Skeletal muscle cell (primary cell): ENCODE measurements at places on chromosomes 3 and 15.

GRCh38 chr3:149384911-149385321 lies 7.5 kb upstream of the TM4SF1 start:
- peak; percentile 56 for DNase-seq

DNA sequence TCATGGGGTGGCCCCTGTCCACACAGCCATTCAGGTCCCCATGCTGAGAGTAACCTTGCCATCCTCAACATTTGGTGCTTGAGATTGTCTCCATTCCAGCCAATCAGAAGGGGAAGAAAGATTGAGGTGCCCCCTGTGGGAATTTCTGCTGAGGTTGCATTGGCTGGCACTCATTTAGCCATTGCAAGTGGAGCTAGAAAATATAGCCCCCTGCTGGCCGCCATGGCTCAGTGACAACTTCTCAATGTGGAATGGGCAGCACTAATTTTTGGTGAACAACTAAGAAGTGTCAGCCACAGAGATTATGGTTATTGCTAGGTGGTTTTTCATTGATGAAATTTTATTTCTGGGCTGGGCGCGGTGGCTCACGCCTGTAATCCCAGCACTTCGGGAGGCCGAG lies 22.0 kb downstream of the COL6A6 start:
- DNase-seq: no peak

DNA sequence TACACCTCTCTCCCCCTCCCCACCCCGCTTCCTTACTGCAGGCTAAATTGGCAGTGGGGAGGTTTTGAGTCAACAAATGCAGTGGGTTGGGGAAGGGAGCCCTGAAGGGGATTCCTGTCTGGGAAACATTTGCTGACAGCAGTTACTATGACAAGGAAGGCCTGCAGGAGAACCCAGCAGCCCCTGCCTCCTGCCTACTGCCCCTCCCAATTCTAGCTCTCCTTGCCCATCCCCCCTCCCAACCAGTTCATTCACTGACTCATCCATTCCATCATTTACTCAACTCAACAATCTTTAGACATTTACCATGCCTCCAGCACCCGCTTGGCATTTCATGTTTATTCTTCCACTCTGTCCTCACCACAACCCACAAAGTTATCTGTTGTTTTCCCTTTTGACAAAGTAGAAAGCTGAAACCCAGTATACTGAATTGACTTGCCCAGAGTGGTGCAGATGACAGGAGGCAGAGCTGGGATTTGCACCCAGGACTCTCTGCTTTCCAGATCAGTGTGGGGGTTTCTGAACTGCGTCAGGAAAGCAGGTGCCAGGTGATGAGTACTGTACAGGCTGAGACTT lies 75.0 kb downstream of the MAGEF1 start:
- peak; percentile 56 for DNase-seq

- DNase-seq: no peak
These were observed 230.3 kb upstream of the TBL1XR1 start for GRCh38 chr3:177427540-177427939.

DNA sequence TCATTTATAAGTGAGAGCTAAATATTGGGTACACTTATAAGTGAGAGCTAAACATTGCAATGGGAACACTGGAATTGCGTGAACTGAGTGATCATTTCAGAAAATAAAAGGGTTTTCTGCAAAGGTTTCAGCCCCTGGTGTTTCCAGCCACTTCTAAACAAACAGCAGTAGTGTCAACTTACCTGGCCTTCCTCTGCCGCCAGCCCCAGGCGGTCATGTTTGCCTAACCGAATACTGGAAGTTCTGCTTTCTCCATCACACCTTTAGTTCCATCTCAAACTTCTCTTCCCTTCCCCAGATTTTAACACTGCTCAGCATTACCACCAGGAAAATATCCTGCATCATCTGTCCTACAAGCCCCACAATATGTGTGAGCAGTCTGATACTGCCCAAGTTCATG lies 58.6 kb downstream of the MRPL3 start:
- DNase-seq: no peak

- DNase-seq: no peak
These were observed 48.9 kb downstream of the IQGAP1 start for GRCh38 chr15:90436952-90437351.

DNA sequence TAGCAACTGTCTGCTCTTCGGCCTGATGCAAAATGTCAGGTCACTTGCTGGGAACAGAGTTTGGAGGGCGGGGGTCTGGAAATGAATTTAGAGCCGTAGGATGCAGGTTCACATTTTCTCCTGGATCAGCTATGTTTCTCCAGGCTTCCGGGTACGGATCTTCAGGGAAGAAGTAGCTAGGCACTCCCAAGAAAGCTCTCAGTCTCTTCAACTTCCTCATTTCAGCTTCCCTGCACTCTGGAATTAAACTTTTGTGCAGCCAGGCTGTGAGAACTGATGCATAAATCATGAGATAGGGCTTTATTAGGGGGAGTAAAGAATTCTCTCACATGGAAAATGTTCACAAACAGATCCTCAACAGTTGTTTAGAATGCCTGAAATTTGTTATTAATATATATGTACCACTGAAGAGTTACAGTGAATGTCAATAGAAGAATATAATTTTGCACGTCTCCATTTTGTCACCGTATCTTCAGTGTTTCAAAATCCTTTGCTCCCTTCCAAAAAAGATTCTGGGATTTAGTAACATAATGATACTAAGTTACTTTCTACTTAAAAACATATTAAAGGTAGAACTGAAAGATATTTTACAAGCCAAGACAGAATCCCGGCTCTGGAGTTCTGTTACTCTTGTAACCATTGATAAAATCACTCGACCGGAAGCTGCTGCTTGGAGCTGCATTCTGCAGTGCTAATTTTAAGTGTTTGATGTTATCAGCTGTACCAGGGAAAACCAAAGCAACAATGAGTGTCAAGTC lies 178.5 kb upstream of the P2RY1 start:
- DNase-seq: no peak

GRCh38 chr3:70583682-70584081 lies 271.2 kb upstream of the MDFIC2 start:
- DNase-seq: no peak

DNA sequence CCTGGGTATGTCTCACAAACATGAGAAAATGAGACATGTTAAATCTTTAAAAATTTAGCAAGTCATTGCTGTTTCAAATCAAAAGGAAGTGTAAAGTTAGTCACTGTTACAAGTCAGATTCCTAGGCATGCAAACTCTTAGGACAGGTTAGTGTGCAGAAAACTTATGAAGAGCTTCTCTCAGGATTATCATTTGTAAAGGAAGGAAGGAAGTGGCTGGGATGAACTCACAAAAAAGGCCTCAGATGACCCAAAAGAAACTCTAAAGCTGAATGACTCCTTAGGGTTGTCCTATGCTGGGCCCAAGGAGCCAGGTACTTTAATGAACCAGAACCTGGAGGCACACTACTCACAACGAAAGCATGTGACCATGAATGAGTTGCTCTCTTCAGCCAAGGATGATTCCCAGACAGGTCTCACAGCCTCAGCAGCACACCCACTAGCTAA lies 25.0 kb downstream of the MSL2 start:
- DNase-seq: no peak

GRCh38 chr15:78837543-78837942 lies 26.3 kb upstream of the ADAMTS7 start:
- DNase-seq: no peak

GRCh38 chr3:136464502-136464901 lies 214.4 kb downstream of the PCCB start:
- peak; percentile 26 for DNase-seq

- no peak for DNase-seq
These were observed 5.8 kb downstream of the KLHL25 start for GRCh38 chr15:85788771-85789495.

- no peak for DNase-seq
These were observed 458.5 kb upstream of the ARRDC4 start for GRCh38 chr15:97502038-97502437.

DNA sequence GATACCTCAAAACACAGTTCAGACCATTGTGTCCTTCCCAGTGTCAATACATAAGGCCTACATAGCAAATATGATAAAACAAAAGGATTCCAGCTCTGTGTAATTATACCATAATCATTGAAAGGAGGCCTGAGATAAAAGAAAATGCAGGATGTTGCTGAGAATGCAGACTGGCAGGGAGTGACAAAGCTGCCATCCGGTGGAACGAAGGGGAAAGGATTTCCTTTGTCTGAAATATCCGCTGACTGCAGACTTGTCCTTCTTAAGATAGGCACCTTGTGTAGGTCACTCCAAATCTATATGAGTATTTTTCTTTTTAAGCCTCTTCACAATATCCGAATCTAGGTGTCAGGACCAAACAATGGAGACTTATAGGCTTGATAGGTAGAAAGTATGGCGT lies 108.0 kb downstream of the KCNH8 start:
- no peak for DNase-seq

- DNase-seq: peak; percentile 7
These were observed 199.8 kb downstream of the TCF12 start for GRCh38 chr15:57118013-57118799.

DNA sequence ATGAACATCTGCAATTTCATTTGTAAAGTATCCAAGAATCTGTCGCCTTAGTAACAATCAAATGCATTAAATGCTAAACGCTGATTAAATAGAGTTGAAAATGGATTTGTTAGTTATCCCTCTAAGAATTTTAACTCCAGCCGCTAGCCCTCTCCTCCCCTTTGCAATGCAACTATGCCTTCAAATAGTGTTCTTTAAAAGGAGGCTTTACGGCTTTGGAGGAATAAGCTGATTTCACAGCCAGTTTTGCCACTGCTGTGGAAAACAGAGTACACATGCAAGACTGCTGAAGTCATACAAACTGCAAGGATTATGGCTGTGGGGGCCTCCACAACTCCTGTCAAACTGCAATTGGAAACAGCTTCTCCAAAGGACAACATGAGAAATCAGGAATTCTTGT lies 89.2 kb downstream of the CERS3 start:
- DNase-seq: no peak

GRCh38 chr3:4812591-4812990 lies 166.6 kb upstream of the BHLHE40 start:
- no peak for DNase-seq

- DNase-seq: no peak
These were observed 102.5 kb upstream of the SOX2 start for GRCh38 chr3:181609030-181609767.

DNA sequence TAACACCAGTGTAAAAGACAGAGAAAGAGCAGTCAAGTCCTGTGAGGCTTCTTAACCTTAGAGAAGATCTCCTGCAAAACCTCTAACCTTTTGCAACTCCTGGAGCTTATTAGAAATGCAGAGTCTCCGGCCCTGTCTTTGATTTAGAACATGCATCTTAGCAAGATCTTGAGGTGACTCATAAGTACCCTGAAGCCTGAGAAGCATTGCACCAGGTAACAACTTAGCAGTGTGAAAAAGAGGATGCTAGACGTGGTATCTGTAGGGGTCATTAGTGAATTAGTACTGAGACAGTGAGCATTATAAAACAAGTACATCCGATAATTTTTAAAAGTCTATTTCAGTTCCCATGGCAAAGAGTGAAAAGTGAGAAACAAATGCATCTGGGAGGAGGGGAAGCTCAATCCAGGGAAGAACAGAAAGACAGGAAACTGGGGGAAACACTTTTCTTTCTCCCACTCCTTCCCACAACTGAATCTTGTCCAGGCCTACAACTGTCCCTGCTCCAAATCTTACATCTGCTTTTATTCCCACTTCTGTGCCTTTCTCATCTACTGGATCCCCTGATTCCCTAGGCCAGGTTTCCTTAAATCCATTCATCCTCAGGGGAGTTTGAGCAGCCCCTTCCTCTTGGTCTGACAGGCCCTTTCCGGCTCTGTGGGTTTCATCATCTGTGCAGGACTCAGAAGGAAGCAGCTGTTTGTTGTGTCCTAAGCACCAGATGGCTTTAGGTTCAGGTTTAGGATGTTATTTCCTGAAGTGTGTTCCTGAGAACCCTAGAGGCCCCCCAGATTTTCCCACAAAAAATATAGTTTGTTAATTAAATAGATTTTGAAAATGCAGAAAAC lies 128.1 kb upstream of the IL12A start:
- DNase-seq: no peak

GRCh38 chr3:167940241-167940640 lies 155.5 kb downstream of the GOLIM4 start:
- DNase-seq: no peak

DNA sequence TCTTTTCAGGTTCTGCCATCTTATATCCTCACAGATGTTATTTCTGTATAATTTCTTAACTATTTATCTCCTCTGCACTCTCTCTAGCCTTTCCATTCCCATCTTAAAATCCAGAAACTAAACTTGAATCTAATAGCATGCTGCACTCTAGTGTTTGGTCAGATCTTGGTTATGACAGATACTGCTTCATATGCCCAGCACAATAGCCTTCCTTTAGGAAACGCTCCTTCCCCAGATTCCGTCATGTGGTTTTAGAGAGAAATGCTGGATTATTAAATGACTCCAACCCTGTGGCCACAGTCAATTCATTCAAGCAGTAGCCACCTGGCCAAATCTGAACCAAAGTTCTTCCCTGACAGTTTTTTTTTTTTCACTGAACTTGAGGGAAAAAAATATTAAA lies 19.4 kb downstream of the RASGRP1 start:
- no peak for DNase-seq

GRCh38 chr3:178369811-178370210 lies 166.4 kb upstream of the KCNMB2 start:
- DNase-seq: no peak

DNA sequence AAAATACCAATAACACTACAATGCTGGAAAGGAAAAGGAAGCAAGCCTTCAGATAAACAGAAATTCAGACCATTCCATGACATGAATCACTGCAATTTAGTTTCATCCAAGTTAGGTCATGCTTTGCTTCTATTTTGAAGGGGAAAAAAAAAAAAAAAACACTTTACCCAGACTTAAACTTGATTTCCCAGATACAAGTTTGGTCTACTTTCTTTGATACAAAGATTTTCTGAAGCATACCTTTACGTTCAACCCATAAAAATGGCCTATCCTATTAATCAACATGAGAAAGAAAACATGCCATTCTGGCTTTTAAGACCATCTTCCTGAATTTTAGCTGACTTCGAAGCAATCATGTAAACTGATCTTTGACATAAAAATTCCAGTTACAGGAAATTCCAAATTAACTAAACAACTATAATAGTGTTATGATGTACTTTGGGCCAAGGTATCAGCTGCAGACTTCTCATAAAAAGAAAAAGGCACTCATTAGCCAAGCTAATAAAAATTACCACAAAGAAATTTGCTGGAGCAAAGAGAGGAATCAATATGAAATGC lies 12.6 kb downstream of the OSBPL10 start:
- no peak for DNase-seq

GRCh38 chr15:36090286-36090946 lies 489.0 kb upstream of the CDIN1 start:
- DNase-seq: no peak

DNA sequence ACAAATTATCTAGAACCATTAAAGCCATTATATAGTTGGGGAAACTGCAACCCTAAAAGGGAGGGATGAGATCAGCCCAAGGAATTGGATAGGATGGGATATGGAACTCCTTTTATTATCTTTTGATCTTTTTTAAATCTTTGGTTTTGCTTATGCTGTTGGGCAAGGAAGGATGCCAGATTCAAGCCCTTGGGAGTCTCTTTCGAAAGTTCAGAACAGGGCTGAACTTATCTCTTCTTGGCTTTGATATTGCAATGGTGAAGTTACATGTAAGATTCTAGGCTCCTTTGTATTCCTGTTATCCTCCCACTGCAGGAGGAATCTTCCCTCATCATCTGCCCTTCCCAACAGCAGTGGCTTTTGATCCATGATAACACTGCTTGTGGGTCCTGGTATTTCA lies 10.0 kb upstream of the SLC22A13 start:
- peak; percentile 31 for DNase-seq

GRCh38 chr15:62599791-62600777 lies 435.0 kb upstream of the C2CD4B start:
- DNase-seq: no peak
